ENCODE measurements at places on chromosomes 16 and 17. TPM values are rescaled to one million over a fixed set of nuclear protein-coding genes. Genes with fewer than 3 reads are reported as not detected.

GRCh38 chr16:53605356-53605755 lies 98.3 kb downstream of the RPGRIP1L start:
- DNase-seq, result no peak

GCGR gene
- total RNA-seq, result not detected

KRTAP9-2 gene
- not detected for total RNA-seq

- DNase-seq, result no peak
These were observed 8.6 kb upstream of the APPBP2 start for GRCh38 chr17:60534613-60535157.

ABCC6 gene
- 2.8 TPM for total RNA-seq

CES1 gene
- total RNA-seq, result 25.0 TPM

DNA sequence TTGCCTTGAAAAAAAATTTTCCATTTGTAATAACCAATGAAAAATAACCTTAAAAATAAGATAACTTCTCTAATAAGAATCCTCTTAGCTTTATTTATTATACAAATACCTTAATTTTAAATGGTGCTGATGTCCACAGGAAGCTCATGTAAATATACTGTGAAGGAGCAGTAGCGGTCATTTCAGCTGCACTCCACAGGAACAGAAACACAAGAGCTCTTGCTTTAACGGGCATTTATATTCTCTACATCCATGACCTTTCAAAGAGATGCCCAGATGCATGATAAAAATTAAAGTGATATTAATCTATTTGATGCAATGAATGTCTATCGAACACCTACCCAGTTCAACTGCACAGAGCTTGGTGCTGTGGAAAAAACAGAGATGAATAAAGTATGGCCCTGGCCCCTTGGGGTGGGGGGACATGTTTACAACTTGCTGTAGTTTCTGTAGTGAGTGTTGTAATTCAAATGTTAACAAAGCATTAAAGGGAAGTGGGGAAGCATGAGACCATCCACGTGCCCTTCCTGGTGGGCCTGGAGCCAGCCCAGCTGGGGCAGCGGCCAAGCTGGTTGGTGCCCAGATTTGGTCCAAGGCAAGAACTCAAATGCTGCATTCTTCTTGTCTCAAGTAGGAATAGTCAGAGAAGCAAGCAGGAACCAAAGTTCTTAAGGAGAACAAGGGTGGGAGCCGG lies 47.9 kb downstream of the IQCK start:
- no peak for DNase-seq

- DNase-seq, result no peak
These were observed 912 bp downstream of the COQ7 start for GRCh38 chr16:19068237-19068815.

MEIOB gene
- total RNA-seq, result not detected

DNA sequence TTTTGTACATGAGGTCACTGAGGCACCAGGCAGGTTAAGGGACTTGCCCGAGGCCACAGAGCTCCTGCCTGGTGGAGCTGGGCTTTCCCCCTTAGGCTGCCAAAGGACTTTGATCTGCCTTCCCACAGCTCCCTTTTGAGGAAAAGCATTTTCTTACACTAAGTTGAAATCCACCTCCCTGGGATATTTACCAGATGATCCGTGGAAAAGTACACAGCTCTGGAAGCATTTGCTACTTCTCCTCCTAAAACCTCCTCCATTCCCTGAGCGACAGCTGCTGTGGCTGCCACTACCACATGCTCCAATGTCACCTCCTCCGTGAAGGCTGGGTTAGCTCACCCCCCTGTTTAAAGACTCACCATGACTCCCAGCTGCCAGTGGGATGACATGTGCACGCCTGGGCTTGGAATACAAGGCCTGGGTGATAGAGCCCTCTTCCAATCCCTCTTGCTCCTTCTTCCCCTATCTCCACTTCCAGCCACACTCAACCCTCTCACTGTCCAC lies 1.2 kb upstream of the MPRIP start:
- DNase-seq, result no peak

CMTR2 gene
- total RNA-seq, result 57.1 TPM

CCL1 gene
- not detected for total RNA-seq

- DNase-seq, result no peak
These were observed 7.3 kb downstream of the HS3ST4 start for GRCh38 chr16:25699069-25699468.

DNA sequence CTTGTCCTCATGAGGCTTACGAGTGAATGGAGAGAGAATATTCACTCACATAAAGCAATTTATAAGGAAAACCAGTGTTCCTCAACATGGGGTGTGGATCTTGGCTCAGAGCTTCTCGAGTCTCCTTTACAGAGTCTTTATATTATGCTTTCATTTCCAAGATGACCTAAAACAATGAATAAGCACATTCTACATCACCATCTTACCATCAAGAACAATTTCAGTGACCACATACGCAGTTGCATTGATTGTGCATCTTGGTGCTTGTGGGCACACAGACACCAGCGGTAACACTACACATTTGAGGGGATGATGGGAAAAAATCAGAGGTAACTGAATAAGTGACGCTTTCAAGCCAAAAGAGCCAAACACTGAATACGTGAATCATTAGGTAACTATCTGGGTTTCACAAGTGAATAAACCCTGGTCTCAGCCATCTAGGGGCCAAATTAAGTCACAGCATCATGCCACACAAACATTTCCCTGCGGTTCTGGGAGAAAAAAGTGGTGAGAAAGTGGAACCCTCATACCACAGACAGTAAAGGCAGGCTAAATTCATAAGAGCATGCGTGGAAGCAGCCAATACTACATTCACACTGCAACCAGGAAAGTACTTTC lies 9.4 kb downstream of the CWC25 start:
- DNase-seq, result no peak

DNA sequence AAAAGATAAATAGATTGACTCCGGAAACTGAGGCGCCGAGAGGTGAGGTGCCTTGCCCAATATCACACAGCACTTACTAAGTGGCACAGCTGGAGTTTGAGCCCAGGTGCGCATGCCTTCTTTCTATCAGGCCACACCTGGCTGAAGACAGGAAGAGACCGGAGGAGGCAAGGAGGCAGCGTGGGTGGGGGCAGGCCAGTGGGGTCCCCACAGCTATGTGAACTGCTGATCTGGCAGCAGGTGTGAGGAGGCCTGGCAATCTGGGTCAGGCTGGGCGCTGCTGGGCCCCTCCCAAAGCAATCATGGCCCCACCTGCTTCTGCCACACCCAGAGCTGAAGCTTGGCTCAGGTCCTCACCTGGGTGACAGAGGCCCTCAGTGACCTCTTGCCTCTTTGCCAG lies 1.9 kb upstream of the GDPD3 start:
- DNase-seq, result no peak

SEZ6 gene
- 0.16 TPM for total RNA-seq

All from urinary bladder (tissue), 4 donors.